ENCODE measurements at places on chromosomes 7 and 10. TPM values are rescaled to one million over a fixed set of nuclear protein-coding genes. Genes with fewer than 3 reads are reported as not detected.
A peak's percentile ranks its signal among the peaks of the same experiment; 100 is the strongest.

GRCh38 chr7:141122736-141123135 is 48.9 kb downstream of the TMEM178B start:
- DNase-seq, result no peak

DNA sequence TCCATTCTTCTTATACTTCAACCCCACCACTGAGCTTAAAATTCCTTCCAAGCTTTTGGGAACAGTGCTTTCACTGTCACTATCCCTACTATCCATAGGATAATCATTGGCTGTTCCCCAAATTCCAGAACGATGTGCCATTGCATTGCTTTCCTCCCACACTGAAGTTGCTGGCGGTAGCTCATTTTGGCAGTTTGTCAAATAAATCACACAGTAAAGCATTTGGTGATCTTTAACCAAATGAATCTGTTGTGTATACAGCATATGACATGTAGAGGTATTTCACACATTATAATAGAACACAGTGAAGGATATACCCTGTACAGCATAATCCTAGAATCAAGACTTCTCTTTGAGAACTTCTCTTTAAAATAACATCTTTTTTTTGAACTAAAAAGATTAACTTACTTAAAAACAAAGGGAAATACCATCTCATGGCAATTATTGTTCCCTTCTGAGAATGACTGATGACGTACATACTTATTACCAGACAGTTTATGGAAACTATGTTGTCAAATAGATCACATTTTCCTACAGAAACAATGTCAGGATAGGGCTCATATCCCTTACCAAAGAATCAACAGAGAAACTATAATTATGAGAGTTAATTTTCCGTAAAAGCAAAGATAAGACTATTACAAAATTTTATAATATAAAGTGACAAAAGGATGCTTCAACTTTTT is 93.6 kb downstream of the CTNNA3 start:
- DNase-seq, result no peak

- DNase-seq, result peak; percentile 69
Measured at GRCh38 chr10:128047351-128047750, 78.9 kb downstream of the MKI67 start.

Gene MRPL32
- 45.5 TPM for total RNA-seq

All from PC-9 (cell line).